ENCODE measurements at places on chromosomes 5 and 9.
A peak's percentile ranks its signal among the peaks of the same experiment; 100 is the strongest.

- DNase-seq: no peak
Measured at GRCh38 chr5:31888564-31888963, 249.6 kb downstream of the PDZD2 start.

GRCh38 chr9:124191691-124192395 is 65.9 kb upstream of the NEK6 start:
- peak; percentile 48 for DNase-seq

DNA sequence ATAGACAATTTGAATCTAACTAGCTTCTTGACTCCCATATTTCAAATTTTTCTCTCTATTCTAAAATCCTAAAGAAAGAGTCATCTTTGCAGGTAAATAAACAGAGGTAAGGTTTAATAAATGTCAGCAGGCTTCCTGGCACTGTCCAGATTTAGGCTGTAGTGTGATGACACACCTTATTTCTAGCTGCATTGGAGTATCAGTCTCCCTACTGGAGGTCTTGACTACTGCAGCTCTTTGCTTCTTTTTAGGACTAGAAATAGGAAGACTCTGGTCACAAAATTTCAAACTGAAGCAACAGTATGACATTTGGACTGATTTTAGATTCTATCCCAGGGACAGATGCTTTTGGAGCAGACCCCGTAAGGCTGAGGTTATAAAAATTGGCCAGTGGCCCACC is 40.7 kb upstream of the PPP3R2 start:
- DNase-seq: no peak

DNA sequence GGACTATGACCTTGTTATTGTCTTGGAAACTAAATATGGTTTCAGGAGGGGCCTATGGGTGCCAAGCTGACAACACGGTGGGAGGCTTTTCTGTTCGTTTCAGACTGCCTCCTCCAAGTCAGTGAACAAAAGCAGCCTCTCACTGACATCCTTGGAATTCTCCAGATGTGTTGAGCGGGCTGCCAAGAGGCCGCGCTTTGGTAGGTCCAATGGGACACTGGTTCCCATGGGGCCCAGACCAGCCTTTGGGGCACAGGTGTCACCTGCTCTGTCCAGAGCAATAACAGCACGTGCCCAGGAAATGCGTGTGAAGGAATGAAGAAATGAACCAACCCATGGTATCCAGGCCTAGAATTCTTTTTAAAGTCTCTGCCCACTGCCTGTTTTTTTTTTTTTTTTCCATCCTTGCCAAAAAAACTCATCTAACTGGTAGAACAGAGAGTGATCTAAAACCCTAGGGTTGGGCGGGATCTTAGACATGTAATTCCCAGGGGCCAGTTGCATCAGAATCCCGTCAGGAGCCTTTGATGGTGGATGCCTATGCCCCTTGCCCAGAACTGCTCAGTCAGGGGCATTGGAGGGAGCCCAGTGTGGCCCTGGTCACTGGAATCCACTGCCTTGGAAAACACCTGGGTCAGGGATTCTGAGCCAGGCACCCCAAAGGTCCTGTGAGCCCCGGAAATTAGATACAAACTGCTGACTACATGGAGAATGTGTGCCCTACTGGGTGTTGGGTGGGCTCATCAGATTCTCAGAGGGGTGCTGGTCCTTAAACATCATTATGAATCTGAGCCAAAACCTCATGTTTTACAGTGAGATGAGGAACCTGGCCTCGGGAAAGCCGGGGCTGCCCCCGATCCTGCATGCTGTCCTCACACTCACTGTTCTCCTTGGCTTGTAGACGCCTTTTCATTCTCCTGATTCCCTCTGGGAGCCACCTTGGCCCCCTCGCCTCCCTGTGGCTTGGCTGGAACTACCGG is 60.1 kb downstream of the GTF3C4 start:
- no peak for DNase-seq

DNA sequence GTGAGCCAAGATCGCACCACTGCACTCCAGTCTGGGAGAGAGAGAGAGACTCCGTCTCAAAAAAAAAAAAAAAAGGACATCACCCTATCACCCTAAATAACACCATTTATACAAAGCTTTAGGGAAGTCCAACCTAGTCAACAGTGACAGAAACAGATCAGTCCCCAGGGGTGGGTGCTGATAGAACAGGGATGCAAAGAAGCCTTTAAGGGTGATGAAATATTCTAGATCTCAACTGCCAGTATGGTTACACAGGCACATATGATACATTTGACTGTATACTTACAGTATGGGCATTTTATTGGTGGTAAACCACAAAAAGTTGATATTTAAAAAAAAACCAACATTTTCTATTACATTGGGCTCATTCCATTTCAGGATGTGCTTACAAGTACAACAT is 4.8 kb downstream of the RETREG1 start:
- no peak for DNase-seq

GRCh38 chr5:145160679-145161078 is 674.5 kb downstream of the PRELID2 start:
- peak; percentile 61 for DNase-seq

DNA sequence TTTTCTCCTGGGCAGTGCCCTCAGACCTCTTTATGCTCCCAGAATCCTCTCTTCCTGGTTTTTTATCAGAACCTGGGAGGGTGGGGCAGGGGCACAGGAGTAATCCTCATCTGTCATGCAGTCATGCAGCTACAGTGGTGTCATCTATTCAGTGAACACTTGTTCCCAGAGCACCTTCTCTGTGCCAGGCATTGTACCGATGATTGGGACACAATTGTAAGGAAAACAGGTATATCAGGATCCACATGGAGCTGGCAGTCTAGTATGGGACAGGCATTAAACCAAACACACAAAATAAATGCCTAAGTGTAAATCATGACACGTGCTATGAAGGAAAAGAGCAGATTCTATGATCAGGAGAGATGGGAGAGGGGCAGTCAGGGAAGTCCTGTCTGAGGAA is 21.5 kb upstream of the IDNK start:
- DNase-seq: no peak

DNA sequence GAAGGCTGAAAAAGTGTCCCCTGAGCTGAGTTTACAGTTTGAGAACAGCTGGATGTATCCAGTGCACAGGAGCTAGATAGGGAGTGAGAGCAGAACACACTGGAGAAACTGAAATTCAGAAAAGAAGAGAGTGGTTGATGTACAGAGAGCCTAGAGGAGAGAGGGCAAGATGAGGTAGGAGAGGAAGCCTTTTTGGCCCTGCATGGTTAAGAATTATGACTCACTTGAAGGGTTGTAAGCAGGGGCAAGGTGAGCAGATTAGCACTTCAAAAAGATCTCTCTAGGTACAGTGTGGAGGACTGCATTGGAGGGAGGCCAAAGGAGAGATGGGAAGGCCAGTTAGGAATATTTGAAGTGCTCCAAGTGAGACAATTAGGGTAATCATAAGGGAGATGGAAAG is 25.2 kb downstream of the MCC start:
- DNase-seq: no peak

GRCh38 chr5:77832166-77832770 is 56.1 kb upstream of the TBCA start:
- peak; percentile 79 for DNase-seq

GRCh38 chr9:21252721-21253547 is 13.1 kb upstream of the IFNA14 start:
- peak; percentile 67 for DNase-seq

GRCh38 chr5:143231973-143232812 is 171.3 kb downstream of the NR3C1 start:
- no peak for DNase-seq

- DNase-seq: peak; percentile 63
Measured at GRCh38 chr5:177553671-177554429, 513 bp downstream of the FAM193B start.

DNA sequence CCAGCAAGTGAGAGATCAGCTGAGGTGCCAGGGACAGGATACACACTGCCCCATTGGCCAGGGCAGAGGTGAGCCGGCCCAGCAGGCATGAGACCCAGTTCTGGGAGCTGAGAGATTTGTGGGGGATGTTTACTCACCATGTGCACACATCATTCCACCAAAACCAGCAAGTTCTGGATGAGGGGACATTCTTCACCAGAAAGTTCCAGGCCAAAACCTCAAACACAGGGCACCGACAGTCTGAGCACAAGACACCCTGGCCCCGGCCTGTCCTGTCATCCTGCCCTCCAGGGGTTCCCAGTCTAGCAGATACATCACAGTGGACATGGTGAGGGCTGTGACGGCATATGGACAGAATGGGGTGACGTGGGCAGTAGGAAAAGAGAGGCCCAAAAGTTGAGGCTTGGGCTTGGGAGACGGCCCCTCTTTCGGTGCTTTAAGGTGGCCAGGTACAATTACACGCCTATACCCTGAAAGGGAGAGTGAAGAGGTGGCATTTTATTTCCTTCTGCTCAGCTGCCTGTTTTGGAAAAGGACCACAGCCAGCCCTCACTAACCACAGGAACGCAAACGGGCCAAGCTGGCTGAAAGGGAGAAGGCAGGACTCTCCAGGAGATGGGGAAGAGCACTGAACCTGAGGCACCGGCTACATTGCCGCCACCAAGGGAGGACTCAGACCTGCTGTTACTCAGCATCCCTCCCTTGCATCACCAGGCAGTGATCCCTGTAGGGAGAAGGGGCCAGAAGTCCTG is 64.0 kb downstream of the SHB start:
- no peak for DNase-seq

DNA sequence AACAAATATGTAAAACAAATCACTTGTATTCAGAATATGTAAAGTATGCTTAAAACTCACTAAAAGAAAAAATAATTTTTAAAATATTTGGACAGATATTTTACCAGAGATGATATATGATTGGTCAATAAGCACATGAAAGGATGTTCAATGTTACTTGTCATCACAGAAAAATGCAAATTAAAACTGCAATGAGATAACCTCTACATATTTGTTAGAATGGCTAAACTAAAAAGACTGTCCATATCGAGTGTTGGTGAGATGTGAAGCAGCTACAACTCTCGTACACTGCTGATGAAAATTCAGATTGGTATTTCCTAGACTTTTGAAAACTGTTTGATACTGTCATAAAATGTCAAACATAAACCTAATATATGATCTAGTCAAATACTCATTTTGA is 685.1 kb downstream of the DTWD2 start:
- no peak for DNase-seq

DNA sequence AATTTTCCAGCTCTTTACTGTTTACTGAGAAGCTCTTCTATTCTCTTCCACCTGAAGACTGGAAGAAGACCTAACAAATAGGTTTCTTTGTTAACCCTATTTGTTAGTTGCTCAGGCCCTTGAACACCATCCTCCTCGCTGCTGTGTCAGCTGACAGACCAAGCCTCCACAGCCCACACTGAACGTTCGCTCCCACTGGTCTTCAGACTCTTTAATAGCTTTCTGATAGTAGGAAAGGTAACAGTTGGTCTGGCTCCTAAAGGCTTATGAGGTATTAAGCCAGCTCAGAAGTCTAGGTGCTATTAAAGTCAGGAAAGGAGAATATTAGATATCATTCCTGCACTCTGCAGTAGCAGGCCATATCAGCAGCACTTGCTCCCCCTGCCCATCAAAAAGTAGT is 23.3 kb upstream of the F2R start:
- no peak for DNase-seq

GRCh38 chr9:80492221-80492620 is 920.5 kb downstream of the TLE4 start:
- DNase-seq: no peak

DNA sequence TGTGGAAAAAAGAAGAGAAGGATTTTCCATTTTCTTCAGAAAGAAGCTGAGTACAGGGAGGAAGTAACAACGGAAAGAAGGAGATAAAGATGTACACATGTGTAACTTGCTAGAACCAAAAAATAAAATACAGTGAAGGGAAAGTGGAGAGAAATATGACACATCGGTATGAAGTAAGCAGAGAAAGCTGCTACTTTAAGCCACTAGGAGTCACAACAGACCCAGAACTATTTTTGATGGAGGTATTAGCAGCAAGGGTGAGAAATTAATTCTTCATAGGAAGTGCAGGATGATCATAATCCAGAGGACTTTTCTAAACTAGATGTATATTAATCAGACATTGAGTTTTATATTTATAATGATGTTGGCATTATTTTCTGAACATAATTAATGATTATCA is 88.5 kb downstream of the FAM174A start:
- no peak for DNase-seq

- no peak for DNase-seq
Measured at GRCh38 chr9:125969462-125969861, 222.3 kb downstream of the PBX3 start.

- DNase-seq: no peak
Measured at GRCh38 chr5:169567079-169567478, 16.5 kb upstream of the SPDL1 start.

DNA sequence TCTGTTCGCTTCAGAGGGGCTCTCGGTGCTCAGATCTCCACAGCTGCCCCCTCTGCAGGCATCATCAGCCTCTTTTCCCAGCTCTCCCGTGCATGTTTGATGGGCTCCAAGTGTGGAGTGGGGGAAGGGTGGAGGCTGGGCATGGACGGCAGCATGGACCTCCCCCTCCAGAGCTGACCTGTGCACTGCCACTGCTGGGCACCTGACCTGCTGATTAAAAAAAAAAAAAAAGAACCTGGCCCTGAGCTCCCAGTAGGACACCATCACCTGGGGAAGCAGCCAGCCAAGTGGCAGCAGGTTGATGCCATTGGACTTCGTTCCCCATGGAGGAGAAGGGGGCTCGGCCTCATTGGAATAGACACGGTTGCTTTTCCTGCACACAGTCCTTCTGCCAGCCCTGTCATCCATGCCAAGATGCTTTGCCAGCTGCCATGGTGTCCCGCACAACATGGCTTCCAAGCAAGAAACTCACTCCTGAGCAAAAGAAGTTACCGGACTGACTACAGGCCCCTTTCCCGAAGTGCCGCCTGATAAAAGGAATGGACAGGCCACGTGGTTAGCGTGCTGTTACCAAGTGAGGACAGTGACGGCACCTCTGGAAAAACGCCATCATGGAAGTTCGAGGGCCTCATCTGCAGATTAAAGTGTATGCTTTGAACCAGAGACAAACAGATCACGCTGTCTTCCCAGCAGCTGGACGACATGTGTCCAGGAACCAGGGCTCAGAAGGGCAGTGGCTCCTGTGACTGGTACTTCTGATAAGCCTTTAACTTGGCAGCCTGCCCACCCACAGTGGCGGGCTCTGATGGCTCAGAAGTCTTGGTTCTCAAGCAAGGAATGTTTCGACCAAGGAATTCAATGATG is 14.7 kb upstream of the BRD3OS start:
- DNase-seq: no peak

- no peak for DNase-seq
Measured at GRCh38 chr5:179762079-179762780, 29.6 kb downstream of the MAML1 start.

GRCh38 chr5:64532657-64533056 is 26.8 kb downstream of the RGS7BP start:
- DNase-seq: no peak
